ENCODE measurements at places on chromosomes 5 and 9.

- H3K27ac ChIP-seq = peak overlapping the region; percentile 100
- peaks cover 63% of the 10 kb centered on the region for H3K36me3 ChIP-seq
- DNase-seq = no peak
- peak overlapping the region; percentile 97 for H3K4me3 ChIP-seq
- H3K27me3 ChIP-seq = no peaks in the 10 kb centered on the region
These were observed 928 bp downstream of the RPL7A start for GRCh38 chr9:133348718-133349573.

DNA sequence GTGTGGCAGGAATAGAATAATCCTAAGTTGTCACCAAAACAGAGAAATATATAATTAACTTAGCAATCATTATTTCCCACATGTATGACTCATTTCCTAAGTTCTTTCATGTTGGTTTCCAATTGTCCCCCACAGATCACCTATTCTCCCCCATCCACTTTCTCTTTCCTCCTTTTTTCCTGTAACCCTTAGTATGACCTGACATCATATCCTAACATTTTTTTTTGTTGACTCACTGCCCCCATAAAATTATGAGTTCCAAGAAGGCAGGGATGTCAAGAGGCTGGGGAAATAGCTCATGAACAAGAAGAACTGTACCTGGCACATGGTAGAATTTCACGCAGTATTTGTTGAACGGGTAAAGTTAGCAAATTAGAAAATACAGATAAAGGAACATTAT, 186.7 kb downstream of the DCP2 start:
- no peak overlapping the region for H3K4me3 ChIP-seq
- peaks cover 60% of the 10 kb centered on the region for H3K4me1 ChIP-seq
- no peaks in the 10 kb centered on the region for H3K27me3 ChIP-seq
- H3K36me3 ChIP-seq = no peaks in the 10 kb centered on the region
- no peak for DNase-seq
- H3K27ac ChIP-seq = no peak overlapping the region

DNA sequence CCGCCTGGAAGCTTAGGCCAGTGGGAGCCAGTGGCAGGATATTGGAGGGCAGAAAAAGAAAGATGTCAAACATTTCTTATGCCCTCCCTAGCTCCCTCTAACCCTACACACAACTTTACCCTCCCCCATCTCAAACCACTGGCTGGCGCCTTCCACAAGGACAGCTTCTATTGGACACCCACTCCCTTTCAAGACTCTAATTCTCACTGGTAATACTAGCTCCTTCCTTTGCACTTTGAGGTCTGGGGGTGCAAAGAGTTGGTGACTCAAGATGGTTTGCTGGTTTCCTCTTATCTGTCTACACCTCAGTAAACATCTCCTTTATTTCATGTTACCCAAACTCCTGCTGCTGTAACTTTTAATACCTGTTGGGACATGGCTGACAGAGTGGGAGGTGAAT, 11.6 kb upstream of the ITGA1 start:
- no peaks in the 10 kb centered on the region for H3K36me3 ChIP-seq
- H3K4me3 ChIP-seq = no peak overlapping the region
- no peak overlapping the region for H3K27ac ChIP-seq
- peaks cover 9% of the 10 kb centered on the region for H3K4me1 ChIP-seq
- DNase-seq = no peak
- H3K27me3 ChIP-seq = no peaks in the 10 kb centered on the region

DNA sequence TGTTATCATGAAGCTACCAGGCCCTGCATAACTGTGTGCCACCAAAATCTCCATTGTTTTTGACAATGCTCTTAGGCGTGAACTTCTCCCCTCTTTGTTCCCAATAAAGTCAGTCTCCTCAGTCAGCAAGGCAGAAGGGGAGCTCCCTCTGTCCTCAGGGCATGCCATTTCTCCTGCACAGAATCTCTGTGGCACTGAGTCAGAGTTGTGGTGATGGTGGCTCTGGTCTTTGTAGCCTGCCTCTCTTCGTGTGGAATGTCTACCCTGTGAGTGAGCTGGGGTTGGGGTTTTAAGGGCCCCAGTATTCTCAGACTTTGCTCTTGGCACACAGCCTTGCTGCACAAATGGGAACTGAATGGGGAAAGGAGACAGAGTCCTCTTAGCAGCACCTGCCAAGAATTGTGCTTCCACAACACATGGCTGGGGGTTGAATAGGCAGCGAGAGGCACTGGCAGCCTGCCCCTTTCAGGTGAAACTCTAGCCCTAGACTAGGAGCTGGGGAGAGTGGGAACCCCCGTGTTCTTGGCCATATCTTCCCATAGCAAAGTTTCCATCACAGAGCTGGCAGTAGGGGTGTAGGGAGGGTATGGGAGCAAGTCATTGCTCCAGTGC, 146.6 kb downstream of the SH3GL2 start:
- no peak overlapping the region for H3K4me3 ChIP-seq
- no peaks in the 10 kb centered on the region for H3K4me1 ChIP-seq
- no peaks in the 10 kb centered on the region for H3K36me3 ChIP-seq
- no peaks in the 10 kb centered on the region for H3K27me3 ChIP-seq
- no peak for DNase-seq

GRCh38 chr9:95058795-95059386, 258.6 kb downstream of the FANCC start:
- H3K36me3 ChIP-seq = peaks cover 11% of the 10 kb centered on the region
- no peaks in the 10 kb centered on the region for H3K27me3 ChIP-seq
- peaks cover 51% of the 10 kb centered on the region for H3K4me1 ChIP-seq
- no peak overlapping the region for H3K4me3 ChIP-seq

DNA sequence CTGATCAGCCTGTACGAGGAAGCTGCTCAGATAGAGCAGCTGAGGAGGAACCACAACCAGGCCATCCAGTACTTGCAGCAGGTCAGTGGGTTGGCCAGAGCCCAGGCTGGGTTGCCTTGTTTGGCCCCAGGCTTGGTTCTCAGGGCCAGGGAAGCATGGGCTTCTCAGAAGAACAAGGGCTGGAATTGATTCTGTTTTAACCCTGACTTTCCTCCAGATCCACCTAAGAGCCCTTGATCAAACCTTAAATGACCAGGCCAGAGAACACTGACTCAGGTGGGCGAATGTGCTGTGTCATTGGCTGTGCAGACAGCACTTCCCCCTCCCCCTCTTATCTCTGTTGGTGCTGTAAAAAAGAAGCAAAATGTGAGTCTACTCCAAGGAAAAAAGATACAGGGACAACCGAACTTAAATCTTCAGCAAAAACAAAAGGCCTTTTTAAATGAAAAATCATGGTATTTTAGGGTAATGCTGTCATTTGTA, 28.1 kb downstream of the TTC23L start:
- no peak overlapping the region for H3K4me3 ChIP-seq
- peaks cover 10% of the 10 kb centered on the region for H3K4me1 ChIP-seq
- H3K27me3 ChIP-seq = peaks cover 3% of the 10 kb centered on the region
- H3K36me3 ChIP-seq = peaks cover 15% of the 10 kb centered on the region
- no peak overlapping the region for H3K27ac ChIP-seq

DNA sequence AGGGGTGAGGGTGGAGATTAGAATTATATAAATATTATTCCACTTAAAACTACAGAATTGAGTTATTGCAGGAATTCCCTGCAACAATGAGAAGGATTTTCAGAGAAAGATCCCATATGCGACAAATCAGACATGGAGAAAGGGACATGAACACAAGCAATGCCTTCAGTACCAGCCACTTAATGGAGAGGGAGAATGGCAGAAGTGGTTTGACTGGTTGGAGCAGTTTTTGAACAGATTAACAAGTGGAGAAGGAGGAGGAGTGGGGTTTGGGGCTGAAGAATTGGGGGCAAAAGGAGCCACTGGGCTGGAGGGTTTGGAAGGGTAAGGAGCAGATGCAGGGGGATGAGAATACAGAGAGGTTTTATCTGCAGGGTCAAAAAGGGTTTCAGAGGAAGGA, 620.9 kb upstream of the PTPRD start:
- peaks cover 11% of the 10 kb centered on the region for H3K4me1 ChIP-seq
- no peaks in the 10 kb centered on the region for H3K27me3 ChIP-seq
- DNase-seq = no peak
- H3K27ac ChIP-seq = no peak overlapping the region

- peak; percentile 55 for DNase-seq
- no peaks in the 10 kb centered on the region for H3K36me3 ChIP-seq
- H3K4me1 ChIP-seq = peaks cover 81% of the 10 kb centered on the region
- H3K27ac ChIP-seq = peak overlapping the region; percentile 78
- peak overlapping the region; percentile 61 for H3K4me3 ChIP-seq
These were observed 3.2 kb downstream of the SH3PXD2B start for GRCh38 chr5:172450861-172451695.

- DNase-seq = no peak
- peaks cover 5% of the 10 kb centered on the region for H3K36me3 ChIP-seq
- H3K4me3 ChIP-seq = no peak overlapping the region
- peaks cover 62% of the 10 kb centered on the region for H3K4me1 ChIP-seq
- peaks cover 9% of the 10 kb centered on the region for H3K27me3 ChIP-seq
These were observed 114.2 kb upstream of the PHYKPL start for GRCh38 chr5:178346607-178347334.
